ENCODE measurements at places on chromosomes 3 and 15.

GRCh38 chr15:56916825-56917477 is 1.5 kb upstream of the TCF12 start:
- no peak for DNase-seq

DNA sequence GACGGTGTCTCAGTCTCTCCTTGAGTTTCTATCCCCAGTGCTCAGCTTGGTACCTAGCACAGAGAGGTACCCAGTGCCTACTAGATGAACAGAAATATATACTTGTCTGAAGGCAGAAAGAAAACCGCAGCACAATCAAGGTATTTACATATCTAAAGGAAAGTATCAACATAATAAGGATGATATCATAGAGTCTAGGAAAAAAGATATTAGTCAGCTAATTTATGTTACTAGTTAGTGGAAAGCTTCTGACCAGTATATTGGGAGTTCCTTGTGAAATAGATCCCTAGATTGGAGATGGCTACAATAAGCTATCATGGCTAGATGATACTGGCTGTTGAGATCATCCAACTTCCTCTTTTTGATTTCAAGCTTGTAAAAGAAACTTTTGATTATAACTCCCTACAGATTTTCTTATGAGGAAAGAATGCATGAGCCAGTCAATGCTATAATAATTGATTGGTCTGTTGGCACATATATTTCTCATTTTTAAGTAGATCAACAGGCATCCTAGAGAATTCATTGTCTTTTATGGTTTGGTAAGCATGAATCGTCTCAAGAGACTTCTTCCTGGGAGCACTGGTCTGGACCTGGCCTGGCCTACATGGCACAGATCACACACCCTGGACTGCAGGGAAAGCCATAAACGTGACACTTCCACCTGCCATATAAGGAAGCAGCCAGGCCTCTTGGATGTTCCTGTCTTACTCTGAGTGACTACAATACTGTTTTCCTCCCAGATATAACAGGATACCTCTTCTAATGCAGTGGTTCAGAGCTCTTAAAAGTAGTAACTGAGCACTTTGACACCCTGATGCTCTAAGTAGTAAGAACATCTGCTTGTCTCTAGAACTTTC is 60.7 kb downstream of the IMPG2 start:
- DNase-seq = no peak

DNA sequence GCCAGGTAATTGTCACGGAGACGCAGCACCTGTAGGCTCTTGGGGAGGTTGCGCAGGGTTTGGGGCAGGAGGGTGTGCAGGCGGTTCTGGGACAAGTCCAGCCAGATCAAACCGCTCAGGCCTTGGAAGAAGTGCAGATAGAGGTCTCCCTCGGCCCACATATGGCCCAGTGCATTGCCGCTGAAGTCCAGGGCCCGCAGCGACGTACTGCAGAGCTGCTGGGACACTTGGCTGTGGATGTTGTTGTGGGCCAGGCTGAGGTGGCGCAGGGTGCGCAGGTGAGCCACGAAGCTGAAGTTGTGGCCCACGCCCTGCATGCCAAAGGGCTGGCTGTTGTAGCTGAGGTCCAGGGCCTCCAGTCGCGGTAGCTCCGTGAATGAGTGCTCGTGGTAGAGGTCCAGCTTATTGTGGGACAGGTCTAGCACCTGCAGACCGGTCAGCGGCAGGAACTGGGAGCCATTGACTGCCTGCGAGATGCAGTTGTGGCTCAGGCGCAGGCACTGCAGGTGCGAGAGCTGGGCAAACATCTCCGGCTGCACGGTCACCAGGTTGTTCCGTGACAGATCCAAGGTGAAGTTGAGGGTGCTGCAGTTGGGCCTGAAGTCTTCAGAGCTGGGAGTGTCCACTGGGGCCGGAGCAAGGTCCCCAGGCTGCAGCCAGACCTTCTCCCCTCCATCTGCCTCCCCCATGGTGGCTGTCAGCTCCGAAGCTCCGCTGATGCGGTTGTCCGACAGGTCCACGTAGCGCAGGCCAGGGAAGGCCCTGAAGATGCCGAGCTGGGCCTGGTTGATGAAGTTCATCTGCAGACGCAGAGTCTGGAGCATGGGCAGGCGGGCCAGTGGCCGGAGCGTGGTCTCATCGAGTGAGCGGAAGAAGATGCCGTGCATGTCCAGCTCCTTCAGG is 2.9 kb downstream of the TLR9 start:
- DNase-seq = no peak

- DNase-seq = no peak
Observed at GRCh38 chr15:41874736-41875135, 19.1 kb downstream of the SPTBN5 start.

DNA sequence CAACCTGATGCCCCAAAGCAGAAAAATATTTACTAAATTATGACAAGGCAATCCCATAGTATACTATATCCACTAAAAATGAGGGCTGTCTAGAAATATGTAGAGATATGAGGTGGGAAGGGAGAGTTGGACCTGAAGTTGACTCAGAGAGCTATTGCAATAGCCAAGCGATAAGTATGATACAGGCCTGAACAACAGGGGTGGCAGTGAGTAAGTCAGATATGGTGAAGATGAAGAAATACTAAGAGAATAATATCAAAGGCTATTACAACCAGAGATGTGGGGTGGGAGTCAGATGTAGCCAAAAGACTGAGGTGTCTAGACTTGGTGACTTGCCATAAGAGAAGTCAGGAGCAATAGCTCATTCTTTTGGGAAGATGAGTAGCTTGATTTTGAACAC is 9.2 kb downstream of the HSPBAP1 start:
- DNase-seq = no peak

GRCh38 chr3:174667386-174667785 is 191.7 kb upstream of the NAALADL2 start:
- no peak for DNase-seq

Measured in activated CD4-positive, alpha-beta T cell treated with anti-CD3 and anti-CD28 coated beads for 1 hour (primary cell).